ENCODE measurements at places on chromosomes 7 and 10.

GRCh38 chr10:113922787-113923570 is 68.5 kb downstream of the NHLRC2 start:
- H3K27me3 ChIP-seq, result no peaks in the 10 kb centered on the region
- no peak overlapping the region for H3K4me3 ChIP-seq
- H3K27ac ChIP-seq, result no peak overlapping the region
- peak; percentile 50 for DNase-seq

DNA sequence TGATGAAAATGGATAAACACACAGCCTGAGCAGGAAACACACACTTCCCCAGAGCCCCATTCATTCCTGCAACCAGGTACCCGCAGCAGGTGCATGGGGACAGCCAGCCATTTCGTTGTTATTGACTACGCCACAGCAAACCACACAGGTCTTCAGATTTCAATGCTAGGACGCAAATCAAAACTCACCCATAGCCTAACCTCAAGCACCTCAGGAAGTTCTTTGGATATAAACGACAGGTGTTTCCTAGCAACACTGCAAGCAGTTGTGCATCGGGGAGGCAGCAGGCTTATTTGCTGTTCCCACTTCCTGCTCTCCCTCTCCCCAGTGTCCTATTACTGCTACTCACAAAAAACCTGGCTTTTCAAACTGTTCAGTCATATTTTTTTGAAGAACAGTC is 176.5 kb upstream of the FRMD4A start:
- no peaks in the 10 kb centered on the region for H3K36me3 ChIP-seq
- no peak overlapping the region for H3K4me3 ChIP-seq
- H3K27ac ChIP-seq, result no peak overlapping the region
- peak; percentile 14 for DNase-seq
- H3K4me1 ChIP-seq, result no peaks in the 10 kb centered on the region

- no peaks in the 10 kb centered on the region for H3K4me1 ChIP-seq
- H3K4me3 ChIP-seq, result no peak overlapping the region
- H3K27ac ChIP-seq, result no peak overlapping the region
- H3K27me3 ChIP-seq, result no peaks in the 10 kb centered on the region
- no peaks in the 10 kb centered on the region for H3K36me3 ChIP-seq
These were observed 275.0 kb downstream of the ELMO1 start for GRCh38 chr7:37173670-37174069.

GRCh38 chr10:16472828-16473227 is 36.0 kb downstream of the PTER start:
- H3K36me3 ChIP-seq, result no peaks in the 10 kb centered on the region
- H3K27me3 ChIP-seq, result no peaks in the 10 kb centered on the region
- H3K4me1 ChIP-seq, result no peaks in the 10 kb centered on the region
- no peak overlapping the region for H3K27ac ChIP-seq
- no peak for DNase-seq
- no peak overlapping the region for H3K4me3 ChIP-seq

- H3K36me3 ChIP-seq, result no peaks in the 10 kb centered on the region
- H3K4me3 ChIP-seq, result peak within 1 kb of the TSS; percentile 94
- peaks cover 4% of the 10 kb centered on the region for H3K4me1 ChIP-seq
- DNase-seq, result peak; percentile 95
- H3K27ac ChIP-seq, result peak within 1 kb of the TSS; percentile 90
These were observed at the start of gene UBE2H for GRCh38 chr7:129952653-129953560. UBE2H (minus strand) TSS chr7:129952960; CDS start chr7:129952555, 405 bp downstream.

GRCh38 chr10:70584909-70585544 is 17.5 kb downstream of the PRF1 start:
- H3K27me3 ChIP-seq, result no peaks in the 10 kb centered on the region
- H3K36me3 ChIP-seq, result no peaks in the 10 kb centered on the region
- no peak overlapping the region for H3K27ac ChIP-seq
- no peak overlapping the region for H3K4me3 ChIP-seq
- peaks cover 2% of the 10 kb centered on the region for H3K4me1 ChIP-seq

- no peak overlapping the region for H3K4me3 ChIP-seq
- no peak overlapping the region for H3K27ac ChIP-seq
- H3K27me3 ChIP-seq, result no peaks in the 10 kb centered on the region
- no peaks in the 10 kb centered on the region for H3K36me3 ChIP-seq
These were observed 102.8 kb downstream of the MICU1 start for GRCh38 chr10:72523062-72523461.

DNA sequence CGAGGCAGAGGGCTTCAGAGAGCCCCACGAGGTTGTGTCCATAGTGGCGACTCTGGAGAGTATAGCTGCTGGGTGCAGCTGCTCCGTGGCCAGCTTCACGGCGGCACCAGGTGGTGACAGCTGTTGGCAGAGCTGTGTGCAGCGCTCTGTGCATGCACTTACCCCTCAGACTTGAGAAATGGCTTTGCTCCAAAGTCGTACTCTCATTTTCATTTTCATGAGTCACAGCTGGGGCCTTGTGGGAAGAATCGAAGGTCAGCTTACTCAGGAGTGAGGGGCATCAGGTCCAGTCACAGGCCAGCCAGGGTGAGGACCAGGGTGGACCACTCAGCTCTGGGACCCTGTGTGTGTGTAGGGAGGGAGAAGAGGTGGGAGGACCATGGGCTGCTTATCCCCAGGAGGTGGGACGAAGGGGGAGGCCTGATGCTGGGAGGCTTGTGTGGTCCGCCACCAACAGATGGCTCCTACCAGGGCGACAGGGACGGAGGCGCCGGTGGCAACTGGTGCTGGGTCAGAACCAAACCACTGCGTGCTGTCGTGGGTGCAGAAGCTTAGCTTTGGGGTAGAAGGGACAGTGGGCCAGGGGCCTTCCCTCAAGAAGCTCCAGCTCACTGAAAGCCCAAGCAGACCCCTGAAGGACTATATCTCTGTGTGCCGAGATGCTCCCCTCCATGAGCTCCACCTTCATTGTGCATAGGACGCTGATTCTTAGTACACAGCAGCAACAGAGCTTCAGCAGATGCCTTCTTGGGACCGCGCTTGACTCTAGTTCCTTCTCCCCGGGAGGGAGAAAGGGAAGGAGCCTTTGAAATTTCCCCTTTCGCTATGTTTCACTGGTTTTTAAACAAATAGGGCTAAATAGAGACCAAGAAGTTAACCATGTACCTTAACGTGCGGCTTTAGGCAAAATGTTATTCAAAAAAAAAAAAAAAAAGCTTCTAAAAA is 225.0 kb downstream of the CELF2 start:
- DNase-seq, result no peak
- no peak overlapping the region for H3K27ac ChIP-seq
- H3K4me1 ChIP-seq, result no peaks in the 10 kb centered on the region
- no peak overlapping the region for H3K4me3 ChIP-seq

DNA sequence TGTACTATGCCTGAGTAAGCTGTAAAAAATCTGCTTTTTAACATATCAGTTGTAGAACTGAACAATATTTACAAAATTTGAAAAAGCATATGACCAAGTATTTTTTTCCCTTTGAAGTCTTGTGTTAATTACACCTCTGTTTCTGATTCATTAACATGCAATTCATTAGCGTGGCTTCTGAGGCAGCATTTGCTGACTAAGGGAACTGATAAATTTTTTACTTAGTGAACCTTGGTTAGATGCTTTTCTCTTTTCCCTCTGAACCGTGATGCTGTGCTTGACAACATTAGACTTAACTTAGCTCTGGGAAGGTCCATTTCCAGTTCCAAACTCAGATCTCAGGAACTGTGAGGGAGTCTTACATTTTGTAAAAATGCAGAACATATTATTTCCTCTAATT is 28.1 kb downstream of the TWIST1 start:
- H3K4me1 ChIP-seq, result no peaks in the 10 kb centered on the region
- no peak overlapping the region for H3K4me3 ChIP-seq
- H3K27ac ChIP-seq, result no peak overlapping the region
- H3K27me3 ChIP-seq, result no peaks in the 10 kb centered on the region
- DNase-seq, result no peak

GRCh38 chr7:112770051-112770450 is 20.1 kb downstream of the TMEM168 start:
- H3K27ac ChIP-seq, result no peak overlapping the region
- peak; percentile 92 for DNase-seq
- H3K4me3 ChIP-seq, result no peak overlapping the region
- H3K4me1 ChIP-seq, result no peaks in the 10 kb centered on the region

DNA sequence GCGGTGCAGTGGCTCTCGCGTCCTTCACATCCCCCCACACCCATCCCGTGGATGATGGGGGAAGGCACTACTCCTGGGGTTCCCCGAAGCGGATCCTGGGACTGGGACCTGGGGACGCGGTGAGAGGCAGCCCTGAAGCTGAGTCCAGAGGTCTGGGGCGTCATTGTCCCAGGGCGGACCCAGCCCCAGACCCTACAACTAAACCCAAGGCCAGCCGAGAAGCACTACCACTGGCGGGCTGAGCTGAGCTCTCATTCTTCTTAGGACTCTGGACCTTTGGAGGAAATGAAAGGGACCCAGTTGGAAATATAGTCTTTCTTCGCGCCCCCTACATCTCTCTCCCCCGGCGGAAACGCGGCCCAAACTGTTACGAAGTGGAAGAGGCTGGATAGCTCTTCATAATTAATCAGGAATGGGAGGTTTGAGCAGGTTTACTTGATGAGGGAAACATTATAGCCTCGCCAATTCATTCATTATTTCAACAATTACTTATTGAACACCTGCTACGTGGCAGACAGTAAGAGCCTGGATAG is 389 bp upstream of the FBXL15 start:
- DNase-seq, result peak; percentile 40
- H3K4me1 ChIP-seq, result peaks cover 7% of the 10 kb centered on the region
- no peak overlapping the region for H3K27ac ChIP-seq
- no peaks in the 10 kb centered on the region for H3K27me3 ChIP-seq

GRCh38 chr10:77338143-77338542 is 299.5 kb downstream of the KCNMA1 start:
- H3K27me3 ChIP-seq, result no peaks in the 10 kb centered on the region
- no peaks in the 10 kb centered on the region for H3K4me1 ChIP-seq
- no peaks in the 10 kb centered on the region for H3K36me3 ChIP-seq
- H3K4me3 ChIP-seq, result no peak overlapping the region
- DNase-seq, result no peak

- H3K27me3 ChIP-seq, result no peaks in the 10 kb centered on the region
- H3K4me1 ChIP-seq, result peaks cover 5% of the 10 kb centered on the region
- no peak overlapping the region for H3K4me3 ChIP-seq
- DNase-seq, result no peak
These were observed 126.3 kb downstream of the CNOT4 start for GRCh38 chr7:135383525-135384175.

DNA sequence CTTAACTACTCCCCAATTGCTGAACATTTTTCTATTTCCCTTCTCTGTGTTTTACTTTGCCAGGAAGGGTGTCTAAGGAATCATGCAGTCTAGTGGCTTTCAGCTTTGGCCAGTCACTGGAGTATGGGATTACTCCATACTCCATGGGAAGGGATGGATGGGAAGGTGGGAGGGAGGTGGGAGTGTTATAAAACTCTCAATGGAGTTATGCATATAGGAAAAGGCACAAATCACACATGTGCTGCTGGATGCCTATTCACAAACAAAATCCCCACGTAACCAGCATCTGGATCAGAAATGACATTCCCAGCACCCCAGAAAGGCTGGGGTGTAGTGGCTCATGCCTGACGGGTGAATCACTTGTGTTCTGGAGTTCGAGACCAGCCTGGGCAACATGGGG is 125.3 kb downstream of the ATXN7L1 start:
- H3K4me1 ChIP-seq, result peaks cover 7% of the 10 kb centered on the region
- no peaks in the 10 kb centered on the region for H3K27me3 ChIP-seq
- DNase-seq, result no peak
- no peak overlapping the region for H3K27ac ChIP-seq
- no peaks in the 10 kb centered on the region for H3K36me3 ChIP-seq

- DNase-seq, result no peak
- H3K27me3 ChIP-seq, result no peaks in the 10 kb centered on the region
- H3K4me1 ChIP-seq, result no peaks in the 10 kb centered on the region
These were observed 61.8 kb upstream of the MET start for GRCh38 chr7:116610210-116610609.

DNA sequence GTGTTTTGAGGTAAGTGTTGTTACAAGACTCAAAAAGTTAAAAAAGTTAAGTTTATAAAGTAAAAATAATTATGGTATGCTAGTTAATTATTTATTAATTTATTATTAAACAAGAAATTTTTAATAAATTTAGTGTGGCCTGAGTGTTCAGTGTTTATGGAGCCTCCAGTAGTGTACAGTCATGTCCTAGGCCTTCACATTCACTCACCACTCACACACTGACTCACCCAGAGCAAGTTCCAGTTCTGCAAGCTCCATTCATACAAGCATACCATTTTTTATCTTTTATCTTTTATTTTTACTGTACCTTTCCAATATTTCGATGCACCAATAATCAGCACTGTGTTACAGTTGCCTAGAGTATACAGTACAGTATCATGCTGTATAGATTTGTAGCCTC is 381.2 kb upstream of the MGMT start:
- no peak for DNase-seq
- no peak overlapping the region for H3K4me3 ChIP-seq
- H3K27me3 ChIP-seq, result no peaks in the 10 kb centered on the region

DNA sequence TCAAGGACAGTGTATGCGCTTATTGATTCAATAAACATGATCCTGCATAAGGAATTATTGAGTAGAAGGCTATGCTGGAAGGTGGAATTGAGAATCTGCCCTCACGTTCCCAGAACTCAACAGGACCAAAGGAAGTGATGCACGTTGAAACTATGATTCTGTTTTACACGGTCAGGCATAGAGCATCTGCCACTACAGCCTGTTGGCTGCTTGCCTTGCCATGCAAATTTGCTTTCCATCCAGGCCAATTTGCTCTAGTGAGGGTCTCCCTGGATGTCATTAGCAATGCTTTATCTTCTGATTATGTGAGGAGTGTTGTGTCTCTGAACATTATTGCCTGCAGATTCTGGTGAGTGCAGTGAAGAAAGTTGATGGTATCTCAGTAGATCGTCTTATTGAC is 132.9 kb downstream of the ADRA2A start:
- DNase-seq, result no peak
- H3K27me3 ChIP-seq, result no peaks in the 10 kb centered on the region
- H3K36me3 ChIP-seq, result no peaks in the 10 kb centered on the region
- no peak overlapping the region for H3K27ac ChIP-seq
- H3K4me1 ChIP-seq, result no peaks in the 10 kb centered on the region

DNA sequence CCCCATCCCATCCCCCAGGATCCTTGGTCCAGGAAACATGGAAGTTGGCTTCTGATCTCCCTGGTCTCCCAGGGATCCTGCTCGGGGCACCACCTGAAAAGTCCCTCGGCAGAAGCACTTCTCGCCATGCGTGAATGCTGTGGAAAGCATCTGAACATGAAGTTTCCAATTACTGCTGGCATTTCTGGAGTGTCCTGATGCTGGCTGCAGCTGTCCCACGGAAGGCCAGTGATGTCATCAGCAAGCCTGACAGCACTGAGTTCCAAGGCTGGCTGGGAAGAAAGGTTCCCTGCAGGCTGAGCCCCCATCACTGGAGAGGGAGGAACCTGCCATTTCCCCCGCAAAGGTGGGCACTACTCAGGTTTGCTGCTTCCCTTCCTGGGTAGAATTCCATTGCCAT is 71.4 kb downstream of the KCNMA1 start:
- no peaks in the 10 kb centered on the region for H3K27me3 ChIP-seq
- H3K4me3 ChIP-seq, result no peak overlapping the region
- H3K27ac ChIP-seq, result no peak overlapping the region
- DNase-seq, result peak; percentile 31
- no peaks in the 10 kb centered on the region for H3K36me3 ChIP-seq
- peaks cover 2% of the 10 kb centered on the region for H3K4me1 ChIP-seq

GRCh38 chr10:23442936-23443335 is 4.1 kb downstream of the OTUD1 start:
- DNase-seq, result no peak
- no peaks in the 10 kb centered on the region for H3K27me3 ChIP-seq
- H3K36me3 ChIP-seq, result no peaks in the 10 kb centered on the region
- no peak overlapping the region for H3K27ac ChIP-seq
- H3K4me3 ChIP-seq, result no peak overlapping the region
- H3K4me1 ChIP-seq, result peaks cover 2% of the 10 kb centered on the region
